ENCODE measurements at places on chromosomes 2 and 18. TPM values are rescaled to one million over a fixed set of nuclear protein-coding genes. Genes with fewer than 3 reads are reported as not detected.
A peak's percentile ranks its signal among the peaks of the same experiment; 100 is the strongest.

SNORC gene
- 3.1 TPM for total RNA-seq

SLC9A4 gene
- total RNA-seq: 0.11 TPM

UGT1A10 gene
- total RNA-seq: 0.16 TPM

AMER3 gene
- not detected for total RNA-seq

EIF2AK2 gene
- 25.4 TPM for total RNA-seq

COPS7B gene
- total RNA-seq: 47.8 TPM

DNA sequence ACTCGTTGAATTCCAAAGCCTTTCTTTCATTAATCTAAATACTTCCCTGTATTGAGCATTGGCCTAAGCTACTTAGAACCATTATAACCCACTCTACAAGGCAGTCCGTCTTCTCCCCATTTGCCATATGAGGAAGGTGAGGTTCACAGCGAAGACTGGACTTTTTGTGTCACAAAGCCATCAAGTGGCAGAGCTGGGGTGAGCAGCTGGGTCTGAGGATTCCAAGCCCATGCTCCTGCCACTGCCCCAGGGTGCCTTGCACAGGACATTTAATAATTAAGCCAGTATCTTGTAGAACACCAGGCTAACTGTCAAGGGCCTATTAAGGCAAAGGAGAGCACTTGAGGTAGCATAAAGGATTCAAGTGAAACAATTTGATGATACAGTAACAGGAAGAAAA is 68.8 kb upstream of the ZNF397 start:
- no peak overlapping the region for H3K27ac ChIP-seq
- no peaks in the 10 kb centered on the region for H3K4me1 ChIP-seq
- H3K36me3 ChIP-seq: no peaks in the 10 kb centered on the region
- H3K4me3 ChIP-seq: no peak overlapping the region

DNA sequence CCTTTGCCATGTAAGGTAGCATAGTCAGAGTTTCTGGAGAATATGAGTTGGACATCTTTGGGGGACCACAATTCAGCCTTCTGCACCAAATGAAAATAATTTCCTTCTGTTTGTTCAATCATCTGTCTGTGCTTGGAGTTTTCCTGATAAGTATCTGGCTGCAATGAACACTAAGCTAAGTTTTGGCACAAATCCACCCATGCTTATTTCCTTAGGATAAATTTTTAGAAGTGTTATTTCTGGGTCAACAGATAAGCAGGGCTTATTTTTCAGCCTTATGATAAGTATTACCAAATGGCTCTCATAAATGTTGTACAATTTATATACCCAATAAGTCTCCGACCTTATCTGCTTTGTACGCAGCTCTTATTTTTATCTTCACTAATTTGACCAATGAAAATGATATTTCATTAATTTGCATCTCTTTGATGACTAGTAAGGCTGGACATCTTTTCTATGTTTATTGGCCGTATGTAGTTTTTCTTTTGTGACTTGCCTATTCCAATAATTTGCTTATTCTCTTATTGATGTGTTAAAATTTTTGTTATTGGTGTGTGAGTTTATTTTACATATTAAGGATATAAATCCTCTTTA is 59.2 kb downstream of the TGFA start:
- H3K27ac ChIP-seq: no peak overlapping the region
- no peaks in the 10 kb centered on the region for H3K27me3 ChIP-seq
- H3K4me3 ChIP-seq: no peak overlapping the region

DNA sequence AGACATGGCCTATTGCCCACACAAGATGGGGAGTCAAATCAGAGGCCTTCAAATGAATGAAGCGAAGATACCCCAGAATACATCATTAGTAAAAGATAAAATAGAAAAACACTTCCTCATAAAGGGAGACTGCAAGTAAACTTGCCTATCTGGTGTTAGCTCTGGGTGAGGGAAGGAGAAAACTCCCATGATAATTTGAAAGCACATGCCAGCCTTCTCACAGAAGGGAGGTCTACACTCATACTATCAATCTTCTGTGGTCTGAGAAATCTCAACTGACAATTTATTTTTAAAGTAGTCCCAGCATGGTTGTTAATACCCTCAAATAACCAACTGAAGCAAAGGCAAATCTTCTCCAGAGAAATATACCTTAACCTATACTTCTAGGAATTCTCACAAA is 75.4 kb downstream of the EXOC6B start:
- no peaks in the 10 kb centered on the region for H3K27me3 ChIP-seq
- ATAC-seq: no peak
- no peak overlapping the region for H3K4me3 ChIP-seq
- H3K27ac ChIP-seq: no peak overlapping the region
- H3K36me3 ChIP-seq: no peaks in the 10 kb centered on the region

DNA sequence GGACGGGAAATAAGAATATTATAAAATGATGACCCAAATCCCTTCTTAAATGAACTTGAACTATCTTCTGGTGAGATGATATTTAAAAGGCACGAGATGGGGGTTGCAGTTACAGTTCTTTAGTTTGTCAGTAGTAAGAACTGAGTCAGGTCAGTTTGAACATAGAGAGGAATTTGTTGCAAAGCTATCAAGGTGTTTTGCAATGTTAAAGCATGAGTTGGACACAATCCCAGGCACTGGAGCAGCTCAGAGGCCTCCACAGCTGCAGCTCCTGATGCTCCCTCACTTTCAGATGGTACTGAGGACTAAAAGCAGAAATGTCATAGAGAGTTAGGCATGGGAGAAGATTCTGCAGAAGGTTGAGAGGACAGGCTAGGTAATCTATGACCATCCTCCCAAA is 236.0 kb downstream of the BCL2 start:
- no peaks in the 10 kb centered on the region for H3K4me1 ChIP-seq
- H3K27me3 ChIP-seq: no peaks in the 10 kb centered on the region
- H3K4me3 ChIP-seq: no peak overlapping the region

GRCh38 chr2:49973436-49973835 is 819.1 kb upstream of the FSHR start:
- no peak for ATAC-seq
- no peaks in the 10 kb centered on the region for H3K27me3 ChIP-seq
- H3K4me3 ChIP-seq: peak overlapping the region; percentile 71
- H3K27ac ChIP-seq: no peak overlapping the region

DNA sequence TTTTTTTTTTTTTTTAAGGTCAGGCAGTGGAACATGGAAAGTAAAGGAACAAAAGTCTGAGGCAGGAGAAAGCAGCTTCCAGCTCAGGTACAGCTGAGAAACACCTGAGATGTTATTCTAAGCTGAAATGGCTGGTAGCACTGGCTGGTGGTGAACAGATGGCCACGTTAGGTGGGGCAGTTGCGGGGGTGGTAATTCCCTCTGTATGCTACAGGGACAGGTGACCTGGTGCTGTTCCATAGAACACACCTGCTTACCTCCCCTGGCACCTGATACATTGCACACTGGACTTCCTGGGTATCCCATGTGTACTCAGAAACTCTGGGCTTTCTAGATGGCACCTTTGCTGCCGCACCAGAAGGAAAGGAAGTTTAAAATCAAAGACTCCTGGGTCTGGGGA is 333.3 kb downstream of the SLC8A1 start:
- H3K27ac ChIP-seq: no peak overlapping the region
- ATAC-seq: no peak
- no peaks in the 10 kb centered on the region for H3K27me3 ChIP-seq
- H3K4me3 ChIP-seq: no peak overlapping the region

DNA sequence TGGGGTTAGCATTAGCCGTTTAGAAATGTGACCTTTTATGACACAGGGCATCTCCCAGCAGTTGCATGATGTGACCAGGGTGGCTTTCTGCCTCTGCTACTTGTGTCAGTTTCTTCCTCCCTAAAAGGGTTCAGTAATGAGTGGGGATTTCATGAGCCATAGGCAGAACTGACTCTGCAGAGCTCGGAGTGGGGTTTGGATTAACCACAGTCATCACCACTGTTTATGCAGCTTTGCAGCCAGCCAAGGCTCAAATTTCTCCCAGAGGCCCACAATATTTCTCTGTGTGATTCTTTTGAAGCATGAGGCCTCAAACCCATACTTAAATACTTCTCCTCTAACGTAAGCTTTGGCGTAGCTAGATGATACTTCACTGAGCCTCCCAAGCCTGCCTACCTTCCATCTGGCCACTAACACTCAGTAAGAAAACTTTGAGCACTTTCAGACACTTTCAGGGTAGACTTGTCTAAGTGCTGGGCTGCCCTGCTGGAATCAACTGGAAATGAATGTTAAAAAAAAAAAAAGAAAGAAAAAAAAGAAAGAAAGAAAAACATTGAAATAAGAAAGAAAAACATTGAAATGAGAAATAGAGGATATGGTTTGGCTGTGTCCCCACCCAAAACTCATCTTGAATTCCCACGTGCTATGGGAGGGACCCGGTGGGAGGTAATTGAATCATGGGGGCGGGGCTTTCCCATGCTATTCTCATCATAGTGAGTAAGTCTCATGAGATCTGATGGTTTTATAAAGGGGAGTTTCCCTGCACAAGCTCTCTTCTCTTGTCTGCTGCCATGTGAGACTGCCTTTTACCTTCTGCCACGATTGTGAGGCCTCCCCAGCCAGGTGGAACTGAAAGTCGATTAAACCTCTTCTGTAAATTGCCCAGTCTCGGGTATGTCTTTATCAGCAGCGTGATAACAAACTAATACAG is 11.5 kb upstream of the LAPTM4A start:
- peaks cover 6% of the 10 kb centered on the region for H3K27me3 ChIP-seq
- no peak overlapping the region for H3K4me3 ChIP-seq
- H3K4me1 ChIP-seq: no peaks in the 10 kb centered on the region
- peak; percentile 56 for ATAC-seq
- no peaks in the 10 kb centered on the region for H3K36me3 ChIP-seq

GRCh38 chr18:23851470-23852002 is 162.3 kb downstream of the LAMA3 start:
- H3K27ac ChIP-seq: no peak overlapping the region
- H3K4me3 ChIP-seq: no peak overlapping the region
- no peaks in the 10 kb centered on the region for H3K36me3 ChIP-seq
- H3K4me1 ChIP-seq: peaks cover 4% of the 10 kb centered on the region
- no peak for ATAC-seq
- no peaks in the 10 kb centered on the region for H3K27me3 ChIP-seq

DNA sequence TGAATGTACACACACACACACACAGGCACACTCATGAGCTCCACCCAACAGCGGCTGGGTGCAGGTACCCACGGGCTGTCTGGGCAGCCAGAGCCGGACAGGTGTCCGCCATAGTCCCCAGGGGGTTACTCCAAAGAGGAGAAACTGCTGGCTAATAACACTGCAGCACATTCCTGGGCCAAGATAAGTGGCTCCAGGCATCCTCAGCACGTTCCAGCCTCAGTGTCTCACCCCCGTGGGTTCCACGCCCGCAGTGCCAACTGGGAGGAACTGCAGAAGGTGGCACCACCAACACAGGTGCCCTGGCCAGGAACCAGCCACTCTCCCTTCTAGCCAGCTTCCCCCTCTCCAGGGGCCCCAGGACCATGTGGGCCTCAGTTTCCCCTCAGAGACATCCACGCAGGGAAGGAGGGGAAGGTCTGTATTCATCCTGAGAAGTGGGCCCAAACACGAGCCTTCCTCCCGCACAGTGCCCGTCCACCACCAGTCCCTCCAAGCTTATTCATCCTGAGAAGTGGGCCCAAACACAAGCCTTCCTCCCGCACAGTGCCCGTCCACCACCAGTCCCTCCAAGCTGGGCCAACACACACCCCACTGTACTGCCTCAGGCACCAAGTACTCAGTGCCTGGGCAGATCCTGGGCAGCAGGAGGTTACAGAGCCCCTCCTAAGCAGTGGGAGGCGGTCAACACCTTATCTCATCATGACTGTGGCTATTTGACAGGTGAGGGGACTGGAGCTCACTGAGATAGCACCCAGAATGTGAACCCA is 47.6 kb downstream of the TNS1 start:
- no peak overlapping the region for H3K4me3 ChIP-seq
- H3K27ac ChIP-seq: no peak overlapping the region
- no peaks in the 10 kb centered on the region for H3K36me3 ChIP-seq
- H3K27me3 ChIP-seq: peaks cover 17% of the 10 kb centered on the region

DNA sequence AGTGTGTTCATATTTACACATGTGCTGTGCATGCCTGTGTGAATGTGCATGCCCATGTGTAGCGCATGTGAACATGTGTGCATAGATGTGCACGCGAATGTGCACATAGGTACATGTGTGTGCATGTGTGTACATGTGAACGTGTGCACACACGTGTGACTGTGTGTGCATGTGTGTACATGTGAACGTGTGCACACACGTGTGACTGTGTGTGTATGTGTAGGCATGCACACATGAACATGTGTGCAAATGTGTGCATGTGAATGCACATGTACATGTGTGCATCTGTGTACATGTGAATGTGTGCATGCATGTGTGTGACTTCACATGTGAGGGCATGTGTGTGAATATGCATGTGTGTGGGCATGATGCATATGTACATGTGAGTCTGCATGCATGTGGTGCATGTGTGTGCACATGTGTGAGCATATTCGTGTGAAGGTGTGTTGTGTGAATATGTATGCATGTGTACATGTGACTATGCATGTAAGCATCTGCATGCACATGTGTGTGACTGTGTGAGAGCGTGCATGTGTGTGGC is 122.4 kb downstream of the PTGR3 start:
- no peak overlapping the region for H3K4me3 ChIP-seq
- no peak for ATAC-seq
- H3K36me3 ChIP-seq: no peaks in the 10 kb centered on the region

DNA sequence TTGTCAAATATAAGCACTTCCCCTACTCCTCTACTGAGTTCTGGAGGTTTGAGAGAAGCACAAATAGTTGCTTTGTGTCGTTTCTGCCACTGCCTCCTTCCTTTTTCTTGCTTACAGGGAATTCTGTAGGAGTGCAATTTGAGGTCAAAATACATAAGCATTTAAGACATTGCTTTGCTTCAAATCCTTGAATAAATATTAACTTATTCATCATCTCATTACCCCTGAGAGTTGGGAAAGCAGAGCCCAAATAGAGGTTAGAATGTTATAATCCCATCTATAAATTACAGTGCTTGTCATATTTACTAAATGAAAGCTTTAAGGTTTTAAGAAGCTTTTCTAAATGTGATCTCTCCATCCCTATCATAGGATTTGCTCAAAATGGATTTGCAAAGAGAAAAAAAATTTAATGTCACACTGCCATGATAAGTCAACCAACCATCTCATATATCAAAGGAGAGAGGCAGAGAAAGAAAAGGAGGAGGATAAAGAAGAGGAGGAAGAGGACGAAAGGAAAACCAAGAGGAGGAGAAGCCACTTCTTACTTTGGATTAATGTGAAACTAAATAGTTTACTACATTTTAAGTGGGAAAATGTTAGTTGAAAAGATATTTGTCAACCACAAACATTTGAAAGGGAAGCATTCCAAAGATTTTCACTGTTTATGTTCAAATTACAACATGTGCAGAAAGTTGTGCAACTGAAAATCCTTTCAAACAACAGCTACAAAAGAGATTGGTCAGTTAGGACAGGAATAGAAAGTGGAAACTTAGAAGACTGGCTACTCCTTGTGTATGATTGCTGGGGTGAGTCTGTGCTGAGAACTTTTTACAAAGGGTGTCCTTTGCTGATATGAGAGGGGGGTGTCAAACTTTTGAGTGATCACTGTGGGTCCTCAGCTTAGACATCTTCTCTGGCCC is 277.3 kb upstream of the FN1 start:
- no peak overlapping the region for H3K4me3 ChIP-seq
- no peaks in the 10 kb centered on the region for H3K36me3 ChIP-seq
- peaks cover 9% of the 10 kb centered on the region for H3K27me3 ChIP-seq
- no peak for ATAC-seq
- no peaks in the 10 kb centered on the region for H3K4me1 ChIP-seq
